Regular cardiac myocyte (primary cell): ENCODE measurements at places on chromosomes 1 and 21. TPM values are rescaled to one million over a fixed set of nuclear protein-coding genes. Genes with fewer than 3 reads are reported as not detected.

IFI44L gene
- total RNA-seq = 9.2 and 22.8 TPM in 2 replicates

EEIG2 gene
- 11.3 and 19.7 TPM in 2 replicates for total RNA-seq

FNBP1L gene
- total RNA-seq = 10.5 and 22.0 TPM in 2 replicates

ASTN1 gene
- not detected in 2 replicates for total RNA-seq
